PC-9 (cell line): ENCODE measurements at places on chromosomes 4 and X. TPM values are rescaled to one million over a fixed set of nuclear protein-coding genes. Genes with fewer than 3 reads are reported as not detected.

CABS1 gene
- total RNA-seq: not detected in 2 replicates

EFHC2 gene
- 1.6 and 4.3 TPM in 2 replicates for total RNA-seq

SSX2B gene
- total RNA-seq: 39.6 TPM in 1 of 2 replicates, not detected in the other

NLRP2B gene
- not detected in 2 replicates for total RNA-seq

MAGEC3 gene
- total RNA-seq: not detected in 2 replicates

MYOZ2 gene
- not detected in 2 replicates for total RNA-seq

CXXC4 gene
- 0.76 and 0.80 TPM in 2 replicates for total RNA-seq

TCEAL9 gene
- 44.4 and 57.1 TPM in 2 replicates for total RNA-seq

ASMT gene
- not detected in 2 replicates for total RNA-seq

BGN gene
- total RNA-seq: 0.33 and 0.70 TPM in 2 replicates

FGG gene
- not detected in 2 replicates for total RNA-seq

SCFD2 gene
- 7.0 and 8.1 TPM in 2 replicates for total RNA-seq

SSX3 gene
- total RNA-seq: not detected in 2 replicates

SMARCAD1 gene
- total RNA-seq: 14.0 and 17.1 TPM in 2 replicates

IL1RAPL2 gene
- total RNA-seq: 0.43 and 1.6 TPM in 2 replicates

STPG2 gene
- total RNA-seq: 0.35 TPM in 1 of 2 replicates, not detected in the other

MAGEB1 gene
- not detected in 2 replicates for total RNA-seq

CSAG3 gene
- 41.6 and 52.9 TPM in 2 replicates for total RNA-seq

TXLNG gene
- total RNA-seq: 12.6 and 17.4 TPM in 2 replicates

SERPINA7 gene
- total RNA-seq: not detected in 2 replicates

REPS2 gene
- 15.4 and 29.2 TPM in 2 replicates for total RNA-seq

SGMS2 gene
- 17.0 and 17.9 TPM in 2 replicates for total RNA-seq

PDE6B gene
- 5.9 and 8.2 TPM in 2 replicates for total RNA-seq

BST1 gene
- total RNA-seq: 0.31 TPM in 1 of 2 replicates, not detected in the other

PPARGC1A gene
- total RNA-seq: not detected in 2 replicates

CISD2 gene
- total RNA-seq: 23.1 and 26.9 TPM in 2 replicates
